ENCODE measurements at places on chromosomes 2 and 18.

DNA sequence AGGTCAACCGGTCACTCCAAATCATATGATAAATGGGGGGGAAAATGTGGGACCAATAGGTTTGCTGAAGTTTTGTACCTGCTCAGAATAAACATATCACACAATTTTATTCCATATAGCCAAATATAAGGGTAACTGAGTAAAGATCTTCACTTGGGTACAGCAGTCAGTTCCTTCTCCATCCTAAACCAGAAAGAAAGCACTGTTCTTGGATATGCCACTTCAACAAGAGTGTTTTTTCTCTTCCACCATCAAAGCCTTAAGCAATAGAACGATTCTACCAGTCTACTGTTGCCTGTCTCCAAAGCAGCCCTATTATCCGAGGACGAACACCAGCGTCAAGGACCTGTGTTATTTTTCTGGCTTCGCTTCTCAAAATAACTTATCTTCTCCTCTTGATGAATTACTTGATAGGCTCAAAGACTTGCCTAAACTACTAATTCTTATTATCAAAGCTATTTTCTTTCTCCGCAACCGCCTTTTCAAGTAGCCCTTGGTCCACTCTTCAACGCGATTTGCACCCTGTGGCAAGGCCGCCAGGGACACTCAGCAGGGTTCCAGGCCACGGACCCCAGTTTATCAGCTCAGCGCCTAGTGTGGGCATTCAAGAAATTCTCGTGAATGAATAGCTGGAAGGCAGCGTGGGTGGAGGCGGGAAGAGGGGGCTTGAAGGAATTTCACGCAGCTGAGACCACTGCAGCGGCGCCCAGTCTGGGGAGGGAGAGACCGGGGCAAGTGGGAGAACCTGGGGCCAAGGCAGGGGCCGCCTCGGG lies 646 bp downstream of the ALS2 start:
- H3K27me3 ChIP-seq = no peaks in the 10 kb centered on the region
- peak; percentile 23 for DNase-seq
- H3K4me3 ChIP-seq = peak overlapping the region; percentile 94
- H3K4me1 ChIP-seq = peaks cover 23% of the 10 kb centered on the region
- peak overlapping the region; percentile 96 for H3K27ac ChIP-seq
- no peaks in the 10 kb centered on the region for H3K36me3 ChIP-seq

GRCh38 chr2:8158711-8159110 lies 523.1 kb upstream of the ID2 start:
- H3K27me3 ChIP-seq = no peaks in the 10 kb centered on the region
- H3K36me3 ChIP-seq = no peaks in the 10 kb centered on the region
- no peak overlapping the region for H3K4me3 ChIP-seq
- no peak overlapping the region for H3K27ac ChIP-seq
- peaks cover 22% of the 10 kb centered on the region for H3K4me1 ChIP-seq

DNA sequence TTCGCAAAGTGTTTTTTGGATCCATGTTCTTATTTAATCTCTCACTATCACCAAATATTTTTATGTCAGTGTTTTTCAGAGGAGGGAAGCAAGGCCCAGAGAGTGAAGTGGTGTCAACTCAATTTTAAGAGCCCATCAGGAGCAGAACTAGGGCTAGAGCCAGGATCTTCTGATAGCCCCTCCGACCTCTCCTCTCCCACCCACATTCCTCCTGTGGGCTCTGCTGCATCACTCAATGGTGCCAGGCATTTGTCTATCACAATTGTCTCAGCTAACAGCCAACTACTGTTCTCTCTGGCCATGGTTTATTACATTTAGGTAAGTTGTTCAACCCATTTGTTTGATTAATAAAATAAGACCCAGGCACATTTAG lies 68.6 kb downstream of the MAPK4 start:
- no peaks in the 10 kb centered on the region for H3K36me3 ChIP-seq
- H3K27me3 ChIP-seq = no peaks in the 10 kb centered on the region
- no peak for DNase-seq
- H3K4me3 ChIP-seq = no peak overlapping the region
- no peaks in the 10 kb centered on the region for H3K4me1 ChIP-seq

- no peaks in the 10 kb centered on the region for H3K36me3 ChIP-seq
- H3K4me3 ChIP-seq = peak overlapping the region; percentile 66
- H3K27ac ChIP-seq = no peak overlapping the region
- peaks cover 73% of the 10 kb centered on the region for H3K27me3 ChIP-seq
- peaks cover 8% of the 10 kb centered on the region for H3K4me1 ChIP-seq
These were observed 1.1 kb upstream of the SLC66A2 start for GRCh38 chr18:79952456-79952995.

GRCh38 chr2:64203131-64203857 lies 59.1 kb upstream of the PELI1 start:
- H3K27ac ChIP-seq = 0 out of 2 replicates have a peak overlapping the region, but pooled peaks have one; percentile 12
- DNase-seq = no peak
- H3K4me1 ChIP-seq = peaks cover 18% of the 10 kb centered on the region
- no peak overlapping the region for H3K4me3 ChIP-seq

DNA sequence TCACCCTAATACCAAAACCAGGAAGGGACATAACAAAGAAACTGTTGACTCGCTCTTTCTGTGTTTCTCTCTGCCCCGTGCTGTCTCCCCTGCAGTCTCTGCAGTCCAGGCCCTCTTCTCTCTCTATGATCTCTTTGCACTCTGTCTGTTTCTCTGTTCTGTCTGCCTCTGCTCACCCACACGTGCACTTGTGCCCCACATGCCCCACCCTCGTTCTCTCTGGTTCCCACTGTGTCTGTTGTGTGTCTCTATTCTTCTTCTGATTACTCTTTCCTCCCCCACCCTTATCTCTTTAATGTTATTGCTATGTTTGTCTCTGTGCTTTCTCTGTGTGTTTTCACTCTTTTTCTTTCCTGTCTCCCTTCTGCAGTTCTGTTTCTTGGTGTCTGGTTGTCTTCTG lies 54.0 kb downstream of the NAT8 start:
- no peaks in the 10 kb centered on the region for H3K27me3 ChIP-seq
- no peaks in the 10 kb centered on the region for H3K36me3 ChIP-seq
- no peak overlapping the region for H3K4me3 ChIP-seq

GRCh38 chr2:88827821-88828220 lies 136.3 kb downstream of the RPIA start:
- H3K27ac ChIP-seq = no peak overlapping the region
- H3K27me3 ChIP-seq = no peaks in the 10 kb centered on the region
- DNase-seq = no peak
- H3K4me1 ChIP-seq = no peaks in the 10 kb centered on the region
- H3K36me3 ChIP-seq = no peaks in the 10 kb centered on the region
- no peak overlapping the region for H3K4me3 ChIP-seq

- no peak for DNase-seq
- H3K4me1 ChIP-seq = no peaks in the 10 kb centered on the region
- H3K27me3 ChIP-seq = no peaks in the 10 kb centered on the region
- no peak overlapping the region for H3K4me3 ChIP-seq
These were observed 28.0 kb upstream of the ARHGEF4 start for GRCh38 chr2:130808482-130809268.

GRCh38 chr2:3265981-3266924 lies 111.4 kb downstream of the EIPR1 start:
- H3K36me3 ChIP-seq = no peaks in the 10 kb centered on the region
- 0 out of 2 replicates have a peak overlapping the region, but pooled peaks have one; percentile 39 for H3K27ac ChIP-seq
- DNase-seq = peak; percentile 60
- no peak overlapping the region for H3K4me3 ChIP-seq
- no peaks in the 10 kb centered on the region for H3K27me3 ChIP-seq
- H3K4me1 ChIP-seq = no peaks in the 10 kb centered on the region

GRCh38 chr2:241818229-241818942 lies 9.4 kb downstream of the NEU4 start:
- H3K4me1 ChIP-seq = no peaks in the 10 kb centered on the region
- H3K27ac ChIP-seq = no peak overlapping the region

GRCh38 chr2:141384676-141385075 lies 746.1 kb downstream of the LRP1B start:
- H3K27ac ChIP-seq = no peak overlapping the region
- H3K36me3 ChIP-seq = no peaks in the 10 kb centered on the region
- H3K4me1 ChIP-seq = no peaks in the 10 kb centered on the region
- H3K4me3 ChIP-seq = no peak overlapping the region

DNA sequence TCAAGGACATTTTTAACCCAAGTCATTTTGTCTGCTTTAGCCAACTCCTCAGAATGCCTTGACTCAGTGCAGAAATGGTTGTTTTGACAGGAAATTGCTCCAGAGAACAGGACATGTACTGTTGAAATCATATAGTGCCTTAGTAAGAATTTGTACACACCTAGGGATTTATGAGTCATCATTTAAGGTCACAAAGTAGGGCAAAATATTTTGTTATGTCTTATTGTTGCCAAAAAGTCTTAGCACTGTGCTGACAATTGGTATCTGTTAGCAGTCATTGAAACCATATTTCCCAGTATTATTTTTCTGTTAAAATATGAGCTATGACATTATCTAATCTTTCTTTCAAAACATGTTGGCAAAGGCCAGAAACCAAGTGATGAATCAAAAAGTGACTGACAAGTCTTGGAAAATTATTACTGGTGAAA lies 104.5 kb downstream of the OSBPL6 start:
- no peaks in the 10 kb centered on the region for H3K4me1 ChIP-seq
- H3K27ac ChIP-seq = no peak overlapping the region
- H3K27me3 ChIP-seq = no peaks in the 10 kb centered on the region
- no peak for DNase-seq
- no peak overlapping the region for H3K4me3 ChIP-seq
- H3K36me3 ChIP-seq = no peaks in the 10 kb centered on the region

- H3K4me1 ChIP-seq = peaks cover 24% of the 10 kb centered on the region
- H3K36me3 ChIP-seq = no peaks in the 10 kb centered on the region
- DNase-seq = no peak
- H3K27me3 ChIP-seq = no peaks in the 10 kb centered on the region
- H3K4me3 ChIP-seq = no peak overlapping the region
These were observed 1377.6 kb upstream of the PIK3C3 start for GRCh38 chr18:40577239-40577980.
